ENCODE measurements at places on chromosomes 1 and 21. TPM values are rescaled to one million over a fixed set of nuclear protein-coding genes. Genes with fewer than 3 reads are reported as not detected.

PLA2G2F gene
- not detected for total RNA-seq

DNAJB4 gene
- 46.5 TPM for total RNA-seq

SIKE1 gene
- total RNA-seq: 69.5 TPM

RCSD1 gene
- under 0.01 TPM for total RNA-seq

PAQR6 gene
- 0.33 TPM for total RNA-seq

PEF1 gene
- total RNA-seq: 72.2 TPM

- H3K27me3 ChIP-seq: no peaks in the 10 kb centered on the region
- no peak overlapping the region for H3K4me3 ChIP-seq
- H3K27ac ChIP-seq: no peak overlapping the region
- H3K4me1 ChIP-seq: no peaks in the 10 kb centered on the region
- no peaks in the 10 kb centered on the region for H3K36me3 ChIP-seq
Measured at GRCh38 chr21:28483301-28484035, 509.2 kb downstream of the LTN1 start.

DNA sequence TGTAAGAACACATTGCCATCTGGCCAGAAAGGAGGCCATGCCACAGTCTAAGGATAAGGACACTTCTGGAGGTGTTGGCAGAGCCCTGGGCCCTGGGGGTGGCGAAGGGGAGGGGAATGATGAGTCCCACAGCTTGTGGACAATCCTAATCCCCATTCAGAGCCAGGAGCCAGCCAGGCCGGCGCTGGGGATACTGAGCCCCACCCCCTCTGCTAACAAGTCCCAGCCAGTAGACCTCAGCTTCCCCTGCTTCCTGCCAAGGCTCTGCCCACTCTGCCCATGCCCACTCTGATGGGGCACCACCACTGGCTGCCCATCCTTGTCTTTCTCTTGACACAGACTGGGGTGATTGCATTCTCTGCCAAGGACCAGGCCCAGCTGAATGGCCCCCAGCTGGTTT, 71.9 kb downstream of the NAV1 start:
- H3K36me3 ChIP-seq: no peaks in the 10 kb centered on the region
- H3K4me1 ChIP-seq: peaks cover 11% of the 10 kb centered on the region
- H3K27ac ChIP-seq: no peak overlapping the region
- no peaks in the 10 kb centered on the region for H3K27me3 ChIP-seq

- peaks cover 15% of the 10 kb centered on the region for H3K27me3 ChIP-seq
- no peaks in the 10 kb centered on the region for H3K4me1 ChIP-seq
- no peak overlapping the region for H3K27ac ChIP-seq
- DNase-seq: no peak
- no peaks in the 10 kb centered on the region for H3K36me3 ChIP-seq
- H3K4me3 ChIP-seq: no peak overlapping the region
Measured at GRCh38 chr1:37731312-37732019, 33.5 kb downstream of the EPHA10 start.

DNA sequence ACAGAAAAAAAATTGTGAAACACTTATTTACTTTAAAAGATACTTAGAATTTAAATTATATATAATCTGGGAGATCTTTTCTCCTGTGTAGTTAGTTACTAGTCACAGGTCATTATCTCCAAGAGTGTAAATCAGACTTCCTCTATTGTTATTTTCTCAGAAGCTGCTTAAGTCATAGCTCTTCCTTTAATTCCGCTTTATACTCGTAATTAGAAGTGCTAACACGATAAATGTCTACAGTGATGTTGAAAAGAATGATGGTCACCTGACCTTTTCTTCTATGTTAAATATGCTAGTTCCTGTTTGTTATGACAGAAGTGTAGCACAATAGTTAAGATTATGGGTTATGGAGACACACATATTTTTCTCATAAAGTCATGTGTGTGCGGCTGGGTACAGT, 123.6 kb downstream of the TGFB2 start:
- no peaks in the 10 kb centered on the region for H3K27me3 ChIP-seq
- H3K36me3 ChIP-seq: no peaks in the 10 kb centered on the region
- H3K27ac ChIP-seq: no peak overlapping the region
- no peak overlapping the region for H3K4me3 ChIP-seq
- peaks cover 16% of the 10 kb centered on the region for H3K4me1 ChIP-seq

GRCh38 chr1:5125208-5125607, 470.8 kb downstream of the AJAP1 start:
- no peaks in the 10 kb centered on the region for H3K36me3 ChIP-seq
- H3K27ac ChIP-seq: no peak overlapping the region
- DNase-seq: no peak

DNA sequence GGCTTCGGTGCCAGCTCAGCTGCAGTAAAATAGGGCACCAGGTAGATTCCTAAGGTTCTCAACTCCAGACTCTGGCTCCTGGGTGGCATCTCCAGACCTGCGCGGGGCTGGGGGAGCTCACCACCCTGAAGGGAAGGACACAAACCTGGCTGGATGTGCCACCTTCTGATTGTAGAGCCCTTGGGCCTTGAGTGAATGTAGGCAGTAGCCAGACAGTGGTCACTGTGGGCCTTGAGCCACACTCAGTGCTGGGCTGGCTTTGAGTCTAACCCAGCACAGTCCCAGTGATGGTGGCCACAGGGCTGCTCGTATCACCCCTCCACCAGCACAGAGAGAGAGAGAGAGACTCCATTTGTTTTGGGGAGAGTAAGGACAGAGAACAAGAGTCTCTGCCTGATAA, 38.0 kb upstream of the SH3GLB1 start:
- H3K4me3 ChIP-seq: no peak overlapping the region
- DNase-seq: no peak
- H3K4me1 ChIP-seq: no peaks in the 10 kb centered on the region
- no peak overlapping the region for H3K27ac ChIP-seq
- no peaks in the 10 kb centered on the region for H3K27me3 ChIP-seq
- H3K36me3 ChIP-seq: no peaks in the 10 kb centered on the region

DNA sequence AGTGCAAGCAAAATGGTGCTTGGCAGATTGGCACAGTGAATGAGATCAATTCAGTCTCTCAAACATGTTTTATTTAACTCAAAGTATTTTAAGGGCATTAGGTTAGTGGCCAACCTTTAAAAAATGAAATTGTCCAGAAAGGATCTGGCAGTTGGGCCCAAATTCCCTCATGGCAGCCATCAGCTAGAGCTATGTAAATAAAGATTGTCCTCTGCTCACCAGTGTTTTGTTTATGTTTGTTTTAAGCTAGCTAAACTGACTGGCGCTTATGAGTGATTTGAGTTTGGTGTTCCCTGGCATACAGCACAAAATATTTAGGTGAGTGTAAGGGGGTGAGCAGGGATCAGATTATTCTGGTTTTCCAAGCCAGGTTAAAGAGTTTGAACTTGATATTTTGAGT, 18.1 kb downstream of the HDAC1 start:
- H3K4me3 ChIP-seq: no peak overlapping the region
- no peaks in the 10 kb centered on the region for H3K4me1 ChIP-seq
- no peak for DNase-seq
- peaks cover 2% of the 10 kb centered on the region for H3K36me3 ChIP-seq

DNA sequence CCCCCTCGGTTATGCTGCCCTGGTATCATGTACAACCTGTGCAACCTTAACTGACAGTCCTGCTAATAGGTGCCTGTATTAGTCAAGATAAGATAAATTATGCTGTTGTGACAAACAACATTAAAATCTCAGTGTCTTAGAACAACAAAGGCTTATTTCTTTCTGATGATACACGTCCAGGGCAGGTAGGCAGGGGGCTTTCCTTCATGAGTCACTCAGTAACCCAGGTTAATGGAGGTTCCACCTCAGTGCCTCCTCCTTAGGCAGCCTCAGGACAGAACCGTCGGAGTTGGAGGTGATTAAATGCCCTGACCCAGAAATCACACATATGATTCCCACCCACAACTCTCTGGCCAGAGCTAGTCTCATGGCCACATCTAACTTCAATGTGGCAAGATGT, 94.6 kb upstream of the CASZ1 start:
- no peak for DNase-seq
- H3K4me1 ChIP-seq: no peaks in the 10 kb centered on the region
- H3K27ac ChIP-seq: no peak overlapping the region
- H3K27me3 ChIP-seq: peaks cover 23% of the 10 kb centered on the region
- H3K36me3 ChIP-seq: no peaks in the 10 kb centered on the region

- no peaks in the 10 kb centered on the region for H3K36me3 ChIP-seq
- no peak overlapping the region for H3K27ac ChIP-seq
- DNase-seq: peak; percentile 81
Measured at GRCh38 chr1:83857103-83857502, 141.8 kb downstream of the TTLL7 start.

DNA sequence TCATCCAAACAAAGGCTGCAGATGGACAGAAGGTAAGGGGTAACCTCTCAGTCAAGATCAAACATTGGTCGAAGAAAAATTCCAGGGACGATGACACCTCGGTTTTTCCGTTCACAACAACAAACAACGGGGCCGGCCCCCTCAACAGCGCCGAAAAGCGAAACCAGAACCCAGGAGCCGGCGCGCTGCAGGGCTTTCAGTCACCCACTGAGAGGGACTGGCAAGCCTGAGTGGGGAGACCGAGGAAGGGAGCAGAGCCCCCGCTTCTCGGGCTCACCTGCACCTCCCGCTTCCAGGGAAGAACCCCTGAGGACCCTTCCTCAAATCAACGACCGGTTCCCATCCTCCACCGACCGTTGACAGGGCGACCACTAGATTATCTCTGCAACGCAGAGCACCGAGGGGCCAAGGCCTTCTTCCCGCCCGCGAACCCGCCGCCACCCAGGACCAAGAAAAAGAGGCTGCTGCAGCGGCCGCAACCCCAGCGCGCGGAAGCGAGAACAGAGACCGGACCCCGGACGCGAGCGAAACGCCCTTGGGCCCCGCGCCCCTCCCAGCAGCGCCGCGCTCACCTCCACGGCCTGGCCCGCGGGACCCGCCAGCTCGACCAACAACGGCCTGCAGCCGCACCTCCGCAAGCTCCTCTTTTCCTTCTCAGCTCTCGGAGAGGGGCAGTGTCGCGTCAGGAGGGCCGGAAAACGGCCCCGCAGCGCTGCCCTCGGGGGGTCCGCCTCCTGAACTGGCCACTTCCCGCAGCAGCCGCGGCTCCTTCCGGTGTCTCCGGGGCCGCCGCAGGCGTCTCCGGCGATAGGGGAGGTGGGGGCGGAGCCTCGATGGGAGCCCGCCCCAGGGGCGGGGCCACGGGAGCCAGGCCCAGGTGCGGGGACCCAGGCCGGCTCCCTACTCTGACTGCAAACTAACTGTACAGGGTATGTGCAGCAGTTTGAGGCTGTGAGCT, at the start of gene USP33:
USP33 (minus strand) TSS at position 782 of the 958 bp plus-strand sequence. CDS start 18,155 bp downstream, outside the sequence.
- no peaks in the 10 kb centered on the region for H3K36me3 ChIP-seq
- peak within 1 kb of the TSS; percentile 85 for H3K27ac ChIP-seq
- H3K27me3 ChIP-seq: no peaks in the 10 kb centered on the region
- peak; percentile 72 for DNase-seq
- H3K4me1 ChIP-seq: peaks cover 2% of the 10 kb centered on the region

GRCh38 chr1:185358957-185359356, 41.9 kb upstream of the IVNS1ABP start:
- no peaks in the 10 kb centered on the region for H3K27me3 ChIP-seq
- H3K36me3 ChIP-seq: no peaks in the 10 kb centered on the region
- no peak overlapping the region for H3K27ac ChIP-seq
- DNase-seq: no peak
- no peaks in the 10 kb centered on the region for H3K4me1 ChIP-seq
- no peak overlapping the region for H3K4me3 ChIP-seq

DNA sequence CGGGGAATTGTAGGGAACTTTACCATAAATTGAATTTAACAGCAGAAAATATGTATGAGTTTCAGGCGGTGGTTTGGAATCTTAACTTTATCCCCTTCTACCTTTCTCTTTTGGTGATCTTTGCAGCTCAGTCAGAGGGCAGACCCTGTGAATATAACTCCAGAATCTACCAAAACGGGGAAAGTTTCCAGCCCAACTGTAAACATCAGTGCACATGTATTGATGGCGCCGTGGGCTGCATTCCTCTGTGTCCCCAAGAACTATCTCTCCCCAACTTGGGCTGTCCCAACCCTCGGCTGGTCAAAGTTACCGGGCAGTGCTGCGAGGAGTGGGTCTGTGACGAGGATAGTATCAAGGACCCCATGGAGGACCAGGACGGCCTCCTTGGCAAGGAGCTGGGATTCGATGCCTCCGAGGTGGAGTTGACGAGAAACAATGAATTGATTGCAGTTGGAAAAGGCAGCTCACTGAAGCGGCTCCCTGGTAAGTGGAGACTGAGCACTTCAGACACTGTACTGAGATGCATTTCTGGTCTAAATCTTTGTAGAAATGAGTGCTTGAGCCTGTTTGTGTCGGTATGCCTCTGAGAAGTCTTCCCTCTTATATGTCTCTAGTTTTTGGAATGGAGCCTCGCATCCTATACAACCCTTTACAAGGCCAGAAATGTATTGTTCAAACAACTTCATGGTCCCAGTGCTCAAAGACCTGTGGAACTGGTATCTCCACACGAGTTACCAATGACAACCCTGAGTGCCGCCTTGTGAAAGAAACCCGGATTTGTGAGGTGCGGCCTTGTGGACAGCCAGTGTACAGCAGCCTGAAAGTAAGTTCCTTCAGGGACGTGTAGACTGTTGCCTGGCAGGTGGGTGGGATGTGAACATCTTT, 1.5 kb downstream of the CCN1 start:
- H3K27me3 ChIP-seq: no peaks in the 10 kb centered on the region
- H3K4me1 ChIP-seq: peaks cover 4% of the 10 kb centered on the region
- peak overlapping the region; percentile 94 for H3K4me3 ChIP-seq
- peak overlapping the region; percentile 96 for H3K27ac ChIP-seq
